ENCODE measurements at places on chromosomes 5 and 9.
A peak's percentile ranks its signal among the peaks of the same experiment; 100 is the strongest.

DNA sequence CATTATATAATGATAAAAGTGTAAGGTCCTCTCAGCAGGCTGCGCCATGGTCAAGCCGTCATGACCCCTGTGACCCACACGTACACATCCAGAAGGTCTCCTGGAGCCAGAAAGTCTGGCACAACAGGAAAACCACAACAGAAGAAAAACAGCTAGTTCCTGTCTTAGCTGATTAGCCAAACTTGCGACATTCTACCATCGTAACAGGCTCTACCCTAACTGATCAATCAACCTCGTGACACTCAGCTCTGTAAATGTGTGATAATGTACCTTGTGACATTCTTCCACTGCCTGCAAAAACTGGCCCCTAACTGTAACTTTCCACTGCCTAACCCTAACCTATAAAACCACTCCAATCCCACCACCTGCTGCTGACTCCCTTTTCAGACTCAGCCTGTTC lies 316.4 kb upstream of the TUSC1 start:
- no peak for DNase-seq

DNA sequence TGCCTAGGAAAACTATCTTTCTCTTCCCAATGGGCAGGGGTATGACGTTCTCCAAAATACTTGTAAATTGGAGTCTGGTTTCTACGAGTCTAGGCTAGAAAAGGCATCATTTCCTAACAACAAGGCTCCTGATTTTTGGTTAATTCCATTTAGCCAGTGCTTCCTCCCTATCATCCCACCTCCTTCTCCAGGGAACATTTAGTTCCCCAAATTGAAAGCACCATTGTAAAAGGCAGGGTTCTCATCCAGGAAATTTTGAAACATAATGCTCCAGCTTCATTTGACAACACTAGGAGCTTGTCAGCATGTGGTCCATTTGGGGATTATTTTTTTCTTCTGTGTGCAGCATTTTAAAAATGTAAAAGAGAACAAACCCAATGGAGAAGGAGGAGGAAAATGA lies 256.5 kb upstream of the GRIA1 start:
- no peak for DNase-seq

DNA sequence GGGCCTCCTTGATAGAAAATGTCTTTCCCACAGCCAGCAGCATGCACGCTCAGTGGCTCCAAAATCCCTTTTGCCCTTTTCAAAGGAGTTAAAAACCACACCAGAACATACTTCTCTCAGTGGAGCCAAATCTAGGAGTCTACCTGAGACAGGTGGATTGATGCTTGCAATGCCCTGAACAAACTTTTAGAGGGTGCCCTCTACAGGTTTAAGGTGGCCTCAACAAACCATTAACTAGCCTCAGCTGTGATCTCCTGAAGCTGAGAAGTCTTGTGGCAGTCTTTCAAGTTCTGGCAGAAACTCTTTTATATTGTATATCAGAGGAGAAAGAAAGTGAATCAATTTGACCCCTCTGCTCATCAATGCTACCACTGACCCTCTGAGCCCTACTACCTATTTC lies 125.4 kb downstream of the MED27 start:
- DNase-seq, result no peak

DNA sequence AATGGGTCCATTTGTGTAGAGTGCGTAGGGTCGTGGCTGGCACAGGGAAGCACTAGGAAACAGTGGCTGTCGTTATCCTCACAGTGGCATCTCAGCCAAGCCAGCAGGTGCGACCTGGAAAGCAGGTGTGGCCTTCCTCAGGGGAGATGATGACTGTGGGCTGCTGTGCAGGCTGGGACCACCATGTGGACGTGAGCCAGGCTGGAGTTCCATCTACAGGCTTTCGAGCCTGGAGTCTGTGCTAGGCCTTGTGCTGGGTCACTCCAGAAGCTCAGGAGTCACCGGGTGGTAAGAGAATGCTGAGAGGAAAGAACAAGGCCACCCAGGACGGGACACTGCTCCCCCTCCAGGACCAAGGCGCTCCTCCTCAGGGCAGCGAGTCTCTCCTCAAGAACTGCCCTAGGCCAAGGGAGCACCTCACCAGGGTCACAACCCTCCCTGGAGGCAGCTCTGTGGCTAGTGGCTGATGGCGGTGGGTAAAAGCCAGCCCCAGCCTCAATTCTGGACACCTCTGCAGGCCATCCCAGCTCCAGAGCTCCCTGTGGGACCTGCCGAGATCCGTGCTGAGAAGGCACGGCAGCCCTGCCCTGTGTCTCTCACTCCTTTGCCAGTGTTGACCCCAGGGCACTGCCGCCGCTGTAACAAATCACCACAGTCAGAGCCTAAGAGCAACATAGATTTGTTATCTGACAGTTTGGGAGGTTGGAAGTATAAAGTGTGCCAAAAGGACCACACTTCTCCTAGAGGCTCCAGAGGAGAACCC lies 36.0 kb downstream of the WHRN start:
- no peak for DNase-seq

DNA sequence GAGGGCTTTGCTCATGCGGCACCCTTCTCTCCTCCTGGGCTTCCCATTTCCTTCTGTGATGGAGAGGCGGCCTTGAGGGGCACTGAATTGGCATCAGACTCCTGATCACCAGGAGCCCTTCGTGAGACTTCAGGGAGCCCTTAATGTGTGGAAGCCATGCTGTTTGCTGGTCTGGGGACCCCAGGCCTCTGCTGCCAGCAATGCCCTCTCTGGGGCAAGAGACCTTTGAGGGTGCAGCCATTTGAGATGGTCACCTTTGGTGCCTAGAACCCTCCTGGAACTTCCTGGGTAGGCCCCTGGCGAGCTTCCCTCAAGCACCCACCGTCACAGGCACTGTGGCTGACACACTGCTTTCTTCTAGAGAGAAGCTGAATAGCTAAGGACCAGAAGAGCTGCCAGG lies 338.7 kb upstream of the IRX4 start:
- no peak for DNase-seq

- no peak for DNase-seq
Measured at GRCh38 chr9:137731216-137731946, 112.6 kb downstream of the EHMT1 start.

GRCh38 chr5:31937226-31937625 lies 236.9 kb downstream of the GOLPH3 start:
- DNase-seq, result no peak

DNA sequence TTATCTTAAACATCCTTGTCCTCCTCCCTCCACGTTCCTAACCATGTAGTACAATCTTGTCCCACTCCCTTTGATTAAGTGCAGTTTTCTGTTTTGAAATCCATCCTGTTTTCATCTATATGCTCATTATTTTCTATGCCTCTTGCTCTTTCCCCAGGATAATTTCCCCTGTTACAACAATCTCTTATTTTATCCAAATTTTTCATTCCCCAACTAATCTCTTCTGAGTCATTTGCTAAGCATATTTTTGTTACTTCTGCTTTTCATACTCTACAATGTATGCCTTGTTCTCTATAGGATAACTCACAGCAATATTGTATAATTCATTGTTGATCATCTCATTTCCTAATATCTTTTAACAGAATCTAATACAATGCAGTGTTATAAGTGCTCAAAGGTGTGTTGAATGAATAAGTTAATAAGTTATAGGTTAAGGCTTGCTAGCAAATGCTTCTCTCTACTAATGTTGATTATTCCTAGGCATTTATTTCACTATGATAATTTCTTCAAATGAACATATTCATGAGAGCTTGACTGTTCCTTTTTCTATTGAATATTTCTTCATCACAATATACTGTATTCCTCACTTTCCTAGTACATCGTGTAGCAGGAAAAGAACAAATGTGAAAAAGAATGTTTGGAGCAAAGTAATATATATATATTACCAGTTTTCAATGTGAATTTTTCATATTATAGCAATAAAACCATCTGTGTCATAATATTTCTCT lies 1.5 kb downstream of the OMD start:
- DNase-seq, result no peak

DNA sequence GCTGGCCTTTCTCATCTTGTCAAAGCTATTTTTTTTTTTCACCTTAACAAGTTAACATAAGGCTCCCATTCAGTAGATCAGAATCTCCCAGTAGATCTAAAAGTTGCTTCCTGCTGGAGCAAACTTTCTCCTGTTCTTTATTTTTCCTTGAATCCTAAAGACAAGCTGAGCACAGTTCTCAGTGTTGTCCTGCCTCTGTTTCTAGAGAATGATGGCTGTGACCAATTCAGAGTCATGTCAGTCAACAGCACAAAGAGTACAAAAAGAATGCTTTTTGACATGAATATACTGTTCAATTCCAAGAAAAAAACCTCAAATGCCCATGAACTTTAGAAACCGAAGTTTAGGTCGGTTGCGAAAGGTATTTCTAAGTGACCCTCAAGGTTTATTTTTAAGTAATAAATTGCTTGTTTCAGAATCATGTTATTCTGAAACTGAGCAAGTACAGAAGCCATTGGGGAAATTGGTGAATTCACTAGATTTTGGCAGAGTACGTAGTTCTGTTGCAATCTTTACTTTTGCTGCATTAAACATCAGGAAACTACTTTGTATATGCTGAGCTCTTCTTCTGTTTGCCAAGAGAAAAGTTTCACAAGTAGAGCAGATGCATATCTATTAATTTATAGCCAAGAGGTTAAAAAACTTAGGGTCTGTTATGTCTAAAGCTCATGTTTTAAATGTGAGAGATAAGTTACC lies 161.7 kb upstream of the RPS23 start:
- no peak for DNase-seq

GRCh38 chr5:25568989-25569625 lies 924.3 kb upstream of the CDH10 start:
- no peak for DNase-seq

DNA sequence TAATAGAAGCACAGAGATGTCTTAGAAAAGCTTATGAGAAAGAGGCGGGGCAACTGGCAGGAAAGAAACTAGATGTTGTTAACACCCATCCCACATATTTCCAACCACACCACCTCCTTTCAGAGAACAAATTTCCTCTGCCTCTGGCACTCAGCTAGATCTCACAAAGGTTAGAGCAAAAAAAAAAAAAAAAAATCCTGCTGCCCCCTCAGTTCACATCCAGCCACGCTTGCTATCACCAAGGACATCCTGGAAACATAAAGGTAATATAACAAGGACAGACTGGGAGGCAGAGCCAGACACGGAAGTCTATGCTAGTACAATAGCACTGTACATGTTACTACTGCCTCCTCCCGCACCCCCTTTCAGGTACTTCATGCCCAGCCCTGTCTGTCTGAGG lies 238.0 kb upstream of the PTGER4 start:
- DNase-seq, result peak; percentile 37

DNA sequence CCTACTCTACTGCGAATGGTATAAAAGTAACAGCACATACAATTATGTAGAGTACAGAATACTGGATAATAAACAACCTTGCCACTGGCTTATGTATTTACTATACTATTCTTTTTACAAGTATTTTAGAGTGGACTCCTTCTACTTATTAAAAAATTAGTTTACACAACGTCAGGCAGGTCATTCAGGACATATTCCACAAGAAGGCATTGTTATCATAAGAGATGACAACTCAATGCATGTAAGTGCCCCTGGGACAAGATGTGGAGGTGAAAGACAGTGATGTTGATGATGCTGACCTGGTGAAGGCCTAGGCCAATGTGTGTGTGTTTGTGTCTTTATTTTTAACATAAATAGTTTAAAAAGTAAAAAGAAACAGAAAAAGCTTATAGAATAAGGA lies 421.7 kb downstream of the CDH12 start:
- no peak for DNase-seq

- no peak for DNase-seq
Measured at GRCh38 chr9:130192382-130192999, 20.3 kb downstream of the NCS1 start.

DNA sequence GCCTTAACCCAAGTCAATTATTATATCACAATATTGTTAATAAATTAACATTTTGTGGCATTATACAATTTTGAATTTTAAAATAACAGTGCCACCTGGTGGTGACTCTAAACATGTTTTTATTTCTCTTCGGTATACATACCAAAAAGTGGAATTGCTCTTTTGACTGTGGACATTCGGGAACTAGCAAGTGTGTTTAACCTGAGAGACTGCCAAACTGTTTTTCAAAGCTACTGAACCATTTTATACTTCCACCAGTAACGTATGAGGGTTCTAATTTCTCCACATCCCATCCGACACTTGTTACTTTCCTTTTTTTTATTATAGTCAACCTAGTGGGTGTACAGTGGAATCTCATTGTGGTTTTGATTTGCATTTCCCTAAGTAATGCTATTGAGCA lies 18.3 kb upstream of the HSDL2 start:
- no peak for DNase-seq

- DNase-seq, result no peak
Measured at GRCh38 chr5:59817536-59817935, 76.0 kb downstream of the PDE4D start.

- DNase-seq, result no peak
Measured at GRCh38 chr9:71608021-71608420, 160.3 kb downstream of the CEMIP2 start.

DNA sequence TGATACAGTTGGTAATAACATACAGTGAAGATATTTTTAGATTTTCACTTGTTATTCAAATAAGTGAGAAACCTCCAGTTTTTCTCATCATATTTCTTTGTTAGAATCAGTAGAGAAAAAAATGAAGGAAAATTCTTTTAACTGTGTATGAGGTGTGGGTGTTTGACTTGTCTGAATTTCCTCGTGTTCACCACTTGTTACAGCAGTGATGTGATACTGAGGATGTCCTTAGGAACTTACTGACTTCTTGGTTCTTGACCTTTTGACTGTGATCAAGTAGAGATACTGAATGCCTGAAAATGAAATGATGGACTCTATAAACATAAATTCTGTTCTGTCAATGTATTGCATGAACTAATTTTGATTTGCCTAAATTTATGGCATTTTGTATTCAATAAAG lies 10.7 kb downstream of the PBX3 start:
- no peak for DNase-seq

DNA sequence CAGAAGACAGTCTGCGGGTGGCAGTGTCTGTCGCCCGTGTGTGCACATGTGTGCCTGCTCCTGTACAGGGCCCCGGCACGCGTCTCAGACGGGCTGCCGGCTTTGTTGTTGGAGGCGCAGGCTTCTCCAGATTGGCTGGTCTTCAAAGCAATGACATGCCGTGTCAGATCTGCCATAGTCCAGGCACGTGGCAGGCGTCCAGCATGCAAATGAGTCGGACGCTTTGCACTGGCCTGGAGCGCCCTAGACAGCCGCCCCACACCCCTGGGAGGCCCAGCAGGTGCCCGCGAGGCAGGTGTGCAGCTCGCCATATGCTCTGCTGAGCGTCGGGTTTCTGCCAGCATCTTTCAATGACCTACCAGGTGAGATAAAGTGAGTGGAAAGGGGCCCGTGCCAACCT lies 71.5 kb downstream of the GADD45G start:
- DNase-seq, result no peak

- DNase-seq, result no peak
Measured at GRCh38 chr9:660227-660626, 181.3 kb upstream of the DMRT1 start.

GRCh38 chr9:106758911-106759310 lies 104.1 kb upstream of the ZNF462 start:
- DNase-seq, result no peak

DNA sequence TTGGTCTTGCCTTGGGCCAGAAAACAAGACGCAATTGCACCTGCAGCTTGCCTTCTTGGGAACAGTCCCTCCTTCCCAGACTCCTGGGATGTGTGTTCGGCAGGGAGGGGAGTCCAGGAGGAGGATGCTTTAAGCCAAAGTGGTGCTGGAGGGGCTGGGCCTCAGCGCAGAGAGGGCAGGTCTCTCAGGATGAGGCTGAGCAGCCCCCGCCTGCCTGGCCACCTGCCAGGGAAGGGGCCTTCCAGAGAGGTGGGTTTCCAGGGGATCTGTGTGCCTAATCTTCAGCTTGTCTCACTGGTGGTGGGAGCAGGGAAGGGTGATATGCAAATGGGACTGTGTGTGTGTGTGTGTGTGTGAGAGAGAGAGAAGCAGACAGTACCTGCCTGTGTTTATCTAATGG lies 105.2 kb downstream of the ENTREP1 start:
- no peak for DNase-seq
